Activated CD8-positive, alpha-beta T cell treated with anti-CD3 and anti-CD28 coated beads for 36 hours (primary cell): ENCODE measurements at places on chromosomes 7 and 10.
A peak's percentile ranks its signal among the peaks of the same experiment; 100 is the strongest.

DNA sequence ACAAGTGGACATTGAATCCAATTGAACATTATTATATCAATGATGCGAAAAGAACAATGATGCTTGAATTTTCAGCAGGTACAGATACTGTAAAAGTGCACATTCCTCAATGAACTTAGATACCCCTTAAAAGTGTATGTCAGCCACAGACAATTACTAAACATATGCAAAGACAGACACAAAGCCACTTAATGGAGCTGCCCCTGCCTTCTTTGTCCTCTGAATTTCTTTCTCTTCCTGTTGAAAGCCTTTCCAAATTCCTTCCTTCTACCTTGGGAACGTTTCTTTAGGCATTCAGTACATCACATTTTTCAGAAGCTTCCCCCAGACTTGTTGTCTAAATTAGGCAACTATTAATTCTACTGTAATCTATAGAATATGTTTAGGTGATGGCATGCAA lies 706.8 kb upstream of the MBL2 start:
- no peak for DNase-seq

GRCh38 chr7:91582799-91583477 lies 297.6 kb downstream of the MTERF1 start:
- DNase-seq = no peak

DNA sequence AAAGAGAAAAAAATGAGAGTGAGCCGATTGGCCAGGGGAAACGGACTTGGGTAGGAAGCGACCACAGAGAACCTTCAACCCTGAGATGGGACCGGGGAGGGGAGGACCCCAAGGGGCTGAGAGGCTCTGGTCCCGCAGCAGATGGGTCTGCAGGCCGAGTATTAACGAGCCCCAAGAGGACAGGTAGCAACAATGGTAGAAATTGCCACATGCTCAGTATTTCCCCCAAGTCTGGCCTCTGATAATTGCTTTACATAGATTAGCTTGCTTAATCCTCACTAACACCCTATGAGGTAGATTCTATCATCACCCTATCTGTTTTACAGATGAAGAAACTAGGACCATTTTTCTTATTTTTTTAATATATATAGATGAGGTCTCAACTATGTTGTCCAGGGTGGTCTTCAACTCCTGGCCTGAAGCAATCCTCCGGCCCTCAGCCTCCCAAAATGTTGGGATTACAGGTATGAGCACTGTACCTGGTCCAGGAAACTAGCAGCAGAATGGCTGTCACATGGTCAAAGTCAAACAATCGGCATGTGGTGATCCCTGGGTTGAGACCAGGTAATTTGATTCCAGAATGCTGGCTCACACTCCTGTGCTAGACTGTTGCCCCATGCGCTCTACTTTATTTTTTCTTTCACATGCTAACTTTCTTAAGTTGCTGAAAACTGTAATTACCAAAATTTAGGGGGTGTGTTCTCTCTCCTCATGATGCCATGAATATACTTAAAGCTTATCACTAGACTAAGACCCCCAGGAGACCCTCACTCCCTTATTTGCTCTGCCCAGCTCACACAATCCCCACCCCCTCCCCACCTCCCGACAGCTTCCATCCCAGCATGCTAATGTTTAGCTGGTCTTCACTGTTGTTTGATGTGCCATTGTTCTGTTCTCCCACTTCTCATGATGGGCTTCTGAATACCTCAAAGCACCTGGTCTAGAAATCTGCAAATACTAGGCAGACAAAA lies 67.9 kb upstream of the AFAP1L2 start:
- no peak for DNase-seq

- DNase-seq = no peak
These were observed 11.0 kb downstream of the ZMIZ1 start for GRCh38 chr10:79079490-79080355.

GRCh38 chr7:29770371-29770770 lies 35.9 kb upstream of the WIPF3 start:
- DNase-seq = no peak

DNA sequence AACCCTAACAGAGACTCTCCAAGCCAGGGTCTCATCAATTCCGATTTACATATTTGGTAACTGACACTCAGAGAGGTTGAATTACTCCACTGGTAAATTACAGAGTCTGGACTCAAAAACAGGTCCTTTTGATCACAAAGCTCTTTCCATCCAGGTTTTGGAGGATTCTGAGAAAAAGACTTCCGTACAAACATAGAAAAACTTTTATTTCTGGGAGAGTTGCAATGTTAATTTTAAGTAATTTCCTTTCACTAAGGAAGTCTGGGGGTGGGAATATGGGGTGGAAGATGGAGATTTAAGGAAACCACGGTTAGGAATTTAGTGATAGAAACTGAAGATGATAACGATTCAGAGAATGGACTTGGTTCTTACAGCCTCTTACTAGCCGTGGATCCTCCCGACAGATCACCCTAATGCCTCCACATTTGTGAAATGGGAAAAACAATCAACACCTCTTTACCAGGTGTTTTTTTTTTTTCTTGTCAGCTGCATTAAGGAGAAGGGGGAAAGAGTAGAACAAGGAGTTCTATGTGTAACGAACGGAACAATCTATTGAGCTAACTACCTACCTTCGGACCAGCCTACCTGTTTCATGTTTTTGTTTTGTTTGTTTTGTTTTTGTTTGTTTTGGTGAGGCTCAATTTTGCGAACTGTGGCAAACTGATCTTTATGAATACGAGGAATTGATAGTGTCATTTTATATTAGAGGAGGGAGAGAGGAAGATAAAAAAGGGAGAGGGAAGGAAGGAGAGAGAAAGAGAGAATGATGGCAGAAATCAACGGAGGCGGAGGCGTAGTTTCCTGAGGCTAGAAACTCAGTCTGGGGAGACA lies 1.7 kb upstream of the RBM20 start:
- DNase-seq = no peak

GRCh38 chr10:82865366-82865765 lies 990.4 kb downstream of the NRG3 start:
- DNase-seq = no peak

DNA sequence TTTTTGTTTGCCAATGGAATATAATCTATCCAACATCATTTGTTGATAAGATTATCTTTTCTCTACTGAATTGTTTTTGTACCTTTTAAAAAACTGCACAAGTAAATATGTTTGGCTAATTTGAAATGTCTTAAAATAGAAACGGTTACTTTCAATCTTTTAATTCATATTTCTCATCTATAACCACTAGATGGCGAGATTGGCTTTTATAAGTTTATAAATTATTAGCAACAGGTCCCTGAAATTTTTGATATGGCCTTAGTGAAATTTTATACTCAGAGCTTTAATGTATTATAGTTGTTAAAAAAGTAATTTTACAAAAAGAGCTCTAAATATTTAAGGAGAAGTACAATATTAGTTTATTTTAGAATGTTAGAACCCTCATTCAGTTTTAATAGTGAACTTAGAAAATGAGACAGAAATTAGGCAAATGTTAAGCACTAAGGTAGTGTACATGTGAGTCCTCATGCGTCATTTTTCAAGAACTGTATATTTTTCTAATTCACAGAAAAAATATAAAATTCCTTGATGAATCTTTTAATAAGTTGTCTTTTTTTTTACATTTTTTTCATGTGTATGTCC lies 592.5 kb downstream of the ARL4A start:
- no peak for DNase-seq

- DNase-seq = no peak
These were observed 32.5 kb downstream of the CPXM2 start for GRCh38 chr10:123858907-123859652.

GRCh38 chr7:1992554-1992953 lies 240.2 kb downstream of the MAD1L1 start:
- no peak for DNase-seq

DNA sequence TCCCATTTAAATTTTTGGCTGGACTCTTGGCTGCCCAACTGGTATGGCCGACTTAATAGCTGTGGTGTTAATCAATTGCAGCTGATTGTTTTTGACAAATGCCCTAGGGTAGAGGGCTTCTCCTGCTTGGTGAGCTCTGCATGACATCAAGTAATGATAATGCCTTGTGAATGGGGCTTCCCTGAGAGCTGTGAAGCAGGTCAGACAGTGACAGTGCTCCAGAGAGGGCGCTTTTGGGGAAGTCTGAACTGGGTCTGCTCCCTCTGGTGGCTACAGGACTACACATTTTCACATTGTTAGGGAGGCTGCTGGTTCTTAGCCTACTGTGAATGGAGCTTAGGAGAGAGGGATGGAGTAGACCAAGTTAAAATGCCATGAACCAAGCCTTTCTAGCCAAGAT lies 98.8 kb downstream of the SDK1 start:
- peak; percentile 26 for DNase-seq

GRCh38 chr10:114420811-114421485 lies 16.6 kb upstream of the AFAP1L2 start:
- no peak for DNase-seq

DNA sequence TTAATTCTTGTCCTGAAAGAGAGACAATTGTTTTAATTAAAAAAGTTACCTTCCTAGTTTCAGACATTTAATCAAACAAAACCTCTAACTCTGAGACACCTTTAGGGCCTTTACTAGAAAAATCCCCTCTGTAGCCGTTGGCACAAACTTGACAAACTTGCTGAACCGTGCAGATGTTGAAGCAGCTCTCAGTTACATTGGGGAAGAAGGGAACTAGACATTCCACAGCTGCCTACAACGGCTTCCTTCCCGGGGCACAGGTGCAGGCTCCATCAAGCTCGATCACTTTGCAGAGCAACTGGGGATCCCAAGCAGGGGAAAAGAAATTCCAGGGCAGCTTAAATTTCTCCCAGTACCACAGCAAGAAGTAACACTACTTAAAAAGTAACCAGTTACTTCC lies 141.3 kb downstream of the SKAP2 start:
- DNase-seq = no peak
